ENCODE measurements at places on chromosomes 2 and 18.

DNA sequence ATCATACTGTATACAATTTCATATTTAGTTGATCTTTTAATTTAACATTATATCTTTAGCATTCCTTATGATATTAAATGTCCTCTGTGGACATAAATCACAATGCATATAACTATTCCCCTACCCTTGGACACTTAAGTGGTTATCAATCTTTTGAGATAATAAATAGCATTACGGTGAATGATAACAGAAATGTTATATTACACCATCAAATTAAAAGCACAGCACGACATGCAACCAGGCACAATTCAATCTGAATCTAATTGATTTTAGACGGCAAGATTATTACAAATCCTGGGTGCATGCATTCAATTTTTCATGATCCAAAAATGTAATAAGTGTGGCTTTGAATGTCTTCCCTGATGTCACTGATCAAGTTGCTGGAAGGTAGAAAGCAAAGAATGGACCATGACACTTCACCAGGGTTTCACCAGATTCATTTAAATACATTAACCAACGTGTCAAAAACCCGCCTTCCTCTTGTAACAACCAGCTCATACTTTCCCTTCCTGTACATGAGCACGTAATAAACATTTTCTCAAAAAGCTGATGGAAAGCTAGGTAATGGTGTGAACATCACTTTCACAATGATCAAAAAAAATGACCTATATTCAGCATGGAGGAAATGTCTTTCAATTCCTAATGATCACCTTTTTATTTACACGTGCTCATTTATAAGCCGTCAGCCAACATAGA lies 513.7 kb upstream of the ID2 start:
- DNase-seq, result no peak

- peak; percentile 7 for DNase-seq
Measured at GRCh38 chr18:74351354-74351753, 35.7 kb downstream of the C18orf63 start.

GRCh38 chr18:73101977-73102376 lies 234.2 kb upstream of the NETO1 start:
- DNase-seq, result no peak

GRCh38 chr2:47226923-47227220 lies 71.8 kb upstream of the STPG4 start:
- no peak for DNase-seq

DNA sequence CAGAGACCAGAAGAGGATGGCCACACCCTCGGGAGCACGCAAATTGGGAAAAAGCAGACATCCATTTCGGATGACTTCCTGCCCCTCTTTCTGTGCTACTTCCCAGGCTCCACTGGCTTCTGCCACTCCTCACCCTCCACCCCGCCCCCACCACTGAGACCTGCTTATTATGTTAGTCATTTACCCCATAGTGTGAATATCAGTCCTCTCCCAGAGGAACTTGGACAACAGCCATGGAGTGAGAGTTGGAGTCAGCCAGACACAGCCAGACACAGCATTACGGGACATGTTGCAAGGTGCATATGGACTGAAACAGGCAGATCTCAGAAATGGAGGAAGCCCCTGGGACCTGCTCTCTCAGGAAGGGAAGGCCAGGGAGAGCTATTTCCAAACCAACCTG lies 51.8 kb downstream of the CTIF start:
- DNase-seq, result no peak

GRCh38 chr2:178128836-178129630 lies 16.8 kb downstream of the RBM45 start:
- no peak for DNase-seq

- no peak for DNase-seq
Measured at GRCh38 chr2:169193618-169194017, 124.3 kb downstream of the DHRS9 start.

- no peak for DNase-seq
Measured at GRCh38 chr2:61770298-61770697, 83.6 kb downstream of the FAM161A start.

- no peak for DNase-seq
Measured at GRCh38 chr2:64104933-64105332, 39.3 kb downstream of the PELI1 start.

- no peak for DNase-seq
Measured at GRCh38 chr2:192298664-192299063, 103.9 kb upstream of the TMEFF2 start.

DNA sequence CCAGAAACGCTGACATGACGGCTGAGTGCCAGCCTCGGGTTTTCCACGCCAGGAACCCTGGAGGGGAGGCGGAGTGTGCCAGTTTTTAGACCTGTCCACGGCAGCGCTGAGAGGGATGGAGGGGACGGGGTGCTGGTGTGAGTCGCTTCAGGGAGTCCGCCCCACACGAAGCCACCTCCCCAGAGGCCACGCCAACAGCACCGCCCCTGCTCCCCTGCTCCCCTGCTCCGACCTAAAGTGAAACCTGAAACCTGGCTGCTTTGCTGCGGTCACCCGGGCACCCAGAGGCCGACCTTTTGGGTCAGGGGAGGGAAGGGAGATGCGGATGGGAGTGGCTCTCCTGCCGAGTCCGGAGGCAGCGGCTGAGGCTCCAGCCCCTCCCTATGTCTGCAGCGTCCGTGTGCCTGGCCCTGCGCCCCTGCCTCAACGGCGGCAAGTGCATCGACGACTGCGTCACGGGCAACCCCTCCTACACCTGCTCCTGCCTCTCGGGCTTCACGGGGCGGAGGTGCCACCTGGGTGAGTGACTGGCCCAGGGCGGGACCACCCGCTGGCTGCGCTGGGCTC lies 38.1 kb downstream of the SNED1 start:
- DNase-seq, result peak; percentile 60

DNA sequence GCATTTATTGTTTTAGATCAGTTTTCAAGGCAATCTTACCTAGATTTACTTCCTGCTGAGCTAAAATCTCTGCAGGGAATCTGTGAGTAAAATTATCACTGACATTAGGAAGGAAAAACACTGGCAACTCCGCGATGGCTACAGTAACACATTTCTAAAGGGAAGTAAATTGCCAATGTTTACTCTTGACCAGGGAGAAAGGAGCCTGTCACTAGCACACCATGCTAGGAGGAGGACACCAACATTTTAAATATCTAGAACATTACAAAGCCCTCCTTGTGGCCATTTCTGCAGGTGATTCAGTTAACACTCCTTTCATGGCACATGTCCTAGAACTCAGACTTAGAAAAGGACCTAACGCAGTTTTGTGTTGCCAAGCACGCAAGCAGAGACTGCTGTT lies 58.4 kb downstream of the TCF4 start:
- no peak for DNase-seq

GRCh38 chr2:9538000-9538507 lies 17.6 kb downstream of the ADAM17 start:
- DNase-seq, result no peak

All from CD4-positive, alpha-beta T cell treated with Interleukin-1 beta for 1 hour (primary cell).